Daoy (cell line): ENCODE measurements at places on chromosomes 12 and 14. TPM values are rescaled to one million over a fixed set of nuclear protein-coding genes. Genes with fewer than 3 reads are reported as not detected.

DNA sequence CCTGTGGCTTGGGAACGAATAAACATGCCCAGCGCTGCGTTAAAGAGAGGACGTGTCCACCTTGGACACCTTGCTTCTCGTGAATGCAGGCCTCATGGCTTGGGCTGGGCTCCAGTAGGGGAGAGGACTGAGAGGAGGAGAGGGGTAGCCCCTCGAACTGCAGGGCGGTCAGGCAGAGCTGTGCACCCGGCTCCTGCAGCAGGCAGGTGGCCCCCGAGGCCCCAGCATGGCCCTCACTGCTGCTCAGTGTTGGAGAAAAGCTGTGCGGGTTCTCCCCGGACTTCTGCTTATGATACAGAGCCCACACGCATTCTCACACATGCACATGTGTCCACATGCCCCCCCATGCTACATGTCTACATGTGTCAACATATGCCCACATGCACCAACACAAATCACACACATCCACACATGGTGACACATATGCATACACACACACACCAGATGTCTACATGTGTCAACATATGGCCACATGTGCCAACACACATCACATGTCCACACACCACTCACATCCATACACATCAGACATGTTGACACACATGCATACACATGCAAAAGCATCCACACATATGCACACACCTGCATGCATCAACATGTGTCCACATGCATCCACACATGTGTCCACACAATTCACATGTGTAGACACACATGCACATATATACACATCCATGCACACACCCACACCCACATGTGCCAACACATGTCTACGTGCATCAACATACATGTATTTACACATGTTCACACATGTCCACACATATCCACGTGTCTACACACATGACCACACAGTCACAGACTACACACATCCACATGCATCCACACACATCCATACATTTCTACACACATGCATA, 3.0 kb downstream of the ADGRD1 start:
- no peak for DNase-seq

GRCh38 chr12:94704452-94705306, 54.3 kb upstream of the TMCC3 start:
- peak; percentile 57 for DNase-seq

- no peak for DNase-seq
Measured at GRCh38 chr14:35631071-35631805, 97.3 kb downstream of the INSM2 start.

Gene RNASE1
- 1.9 and 6.0 TPM in 2 replicates for total RNA-seq

Gene ARHGAP9
- total RNA-seq = 0.51 TPM in 1 of 2 replicates, not detected in the other
